Amniotic stem cell (primary cell): ENCODE measurements at places on chromosomes 12 and 14.

DNA sequence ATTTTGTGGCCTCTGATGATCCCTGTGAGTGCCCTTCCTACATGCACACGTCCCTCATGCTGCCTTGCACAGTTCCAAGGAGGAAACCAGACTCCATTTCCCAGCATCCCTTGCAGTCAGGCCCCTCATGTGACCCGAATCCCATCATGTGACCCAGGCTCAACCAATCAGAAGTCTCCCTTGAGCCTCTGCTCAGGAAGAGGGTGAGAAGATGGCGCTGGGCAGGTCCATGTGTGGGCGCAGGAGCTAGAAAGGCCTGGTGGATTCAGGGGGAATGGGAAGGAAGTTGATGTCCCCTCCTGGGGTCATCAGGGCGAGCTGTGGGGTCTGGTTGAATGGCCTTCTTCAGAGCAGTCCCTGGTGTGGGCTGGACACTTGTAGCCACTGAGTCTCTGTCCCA, 240.5 kb downstream of the ADGRD1 start:
- DNase-seq = no peak

- DNase-seq = no peak
Observed at GRCh38 chr12:49161092-49161795, 27.6 kb downstream of the TUBA1A start.

DNA sequence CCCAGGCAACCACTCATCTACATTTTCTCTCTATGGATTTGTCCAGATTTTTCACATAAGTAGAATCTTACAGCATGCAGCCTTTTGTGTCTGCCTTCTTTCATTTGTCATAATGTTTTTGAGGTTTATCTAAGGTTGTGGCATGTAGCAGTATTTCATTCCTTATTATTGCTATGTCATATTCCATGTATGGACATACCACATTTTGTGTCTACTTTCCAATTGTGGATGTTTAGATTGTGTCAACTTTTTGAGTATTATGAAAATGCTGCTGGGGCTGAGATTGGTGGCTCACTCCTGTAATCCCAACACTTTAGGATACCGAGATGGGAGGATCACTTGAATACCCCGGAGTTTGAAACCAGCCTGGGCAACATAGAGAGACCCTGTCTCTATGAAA, 3.2 kb upstream of the ATXN2 start:
- no peak for DNase-seq

DNA sequence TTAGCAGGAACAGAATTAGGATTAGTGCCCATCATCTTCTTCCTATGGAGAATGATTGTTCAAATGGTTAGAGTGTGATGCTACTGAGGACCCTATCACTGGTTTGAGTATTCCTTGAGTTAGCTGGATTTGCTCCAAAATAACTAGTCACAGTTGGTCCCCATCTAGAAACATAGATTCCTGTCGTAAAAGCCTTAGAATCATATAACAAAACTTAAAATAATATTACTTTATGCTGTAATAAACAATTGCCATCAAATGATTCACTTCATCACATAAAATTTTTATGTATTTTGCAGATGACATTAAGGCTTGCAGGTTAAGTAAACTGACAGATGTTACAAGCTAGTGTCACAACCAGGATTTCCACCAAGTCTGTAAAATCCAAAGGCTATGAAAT, 209.8 kb downstream of the CCER1 start:
- DNase-seq = no peak

- DNase-seq = no peak
Observed at GRCh38 chr12:34294137-34294536, 271.8 kb downstream of the ALG10 start.

DNA sequence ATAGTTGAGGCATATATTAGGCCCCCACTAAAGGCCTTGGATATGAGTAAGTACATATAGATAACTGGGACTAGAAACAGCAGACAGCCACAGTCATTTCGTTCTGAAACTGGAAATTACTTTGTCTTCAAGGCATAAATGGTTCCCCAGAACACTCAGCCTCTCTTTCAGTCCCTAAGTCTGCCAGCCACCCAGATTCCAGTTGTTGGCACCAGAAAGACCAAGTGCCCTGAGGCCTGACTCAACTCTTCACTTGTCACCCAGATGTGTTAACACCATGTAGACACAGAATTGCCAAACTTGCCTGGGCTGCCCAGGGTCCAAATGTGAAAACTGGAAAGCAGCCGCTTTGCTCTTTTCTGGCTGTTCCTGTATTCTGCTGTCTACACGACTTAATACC, 3.0 kb upstream of the LGALS3 start:
- no peak for DNase-seq

DNA sequence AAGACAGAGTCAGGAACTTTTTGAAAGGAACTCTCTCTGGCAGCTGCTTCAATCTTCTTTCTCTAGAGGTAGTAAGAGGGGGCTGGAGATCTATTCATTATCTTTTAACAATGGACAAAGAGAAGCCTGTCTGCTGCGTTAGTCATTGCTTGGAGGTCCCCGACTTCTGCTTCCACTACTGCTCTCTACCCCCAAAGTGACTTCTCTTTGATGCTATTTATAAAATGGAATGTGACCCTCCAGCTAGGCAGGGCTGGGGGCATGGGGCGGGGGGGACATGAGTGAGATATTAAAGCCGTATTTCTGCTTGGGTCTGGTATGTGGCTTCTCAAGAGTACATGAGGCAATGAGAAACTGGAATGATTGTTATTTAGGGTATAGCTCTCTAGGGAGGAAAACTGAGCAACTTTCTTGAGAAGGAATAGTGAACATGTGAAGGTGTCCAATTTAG, 41.4 kb upstream of the NUDT4 start:
- DNase-seq = no peak

GRCh38 chr12:123056709-123057108, 76.2 kb downstream of the ARL6IP4 start:
- no peak for DNase-seq

- peak; percentile 23 for DNase-seq
Observed at GRCh38 chr12:75862692-75863471, 168.7 kb downstream of the PHLDA1 start.

DNA sequence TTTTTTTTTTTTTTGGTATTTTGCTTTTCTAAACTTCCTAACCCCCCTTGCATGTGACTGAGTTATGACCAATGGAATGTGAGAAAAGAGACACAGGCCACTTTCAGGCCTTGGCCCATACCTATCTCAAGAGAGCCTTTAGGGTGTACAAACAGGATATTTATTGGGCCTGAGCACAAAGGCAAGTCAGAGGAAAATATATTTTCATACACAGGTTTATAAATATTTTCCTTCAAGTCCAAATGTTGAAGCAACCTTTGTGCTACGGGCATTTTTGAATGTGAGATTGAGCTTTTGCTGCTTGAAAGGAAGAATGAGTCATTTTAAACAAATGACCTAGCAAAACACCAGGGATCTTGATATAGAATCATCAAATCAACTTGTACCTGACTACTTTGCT, 228.6 kb upstream of the E2F7 start:
- DNase-seq = no peak

DNA sequence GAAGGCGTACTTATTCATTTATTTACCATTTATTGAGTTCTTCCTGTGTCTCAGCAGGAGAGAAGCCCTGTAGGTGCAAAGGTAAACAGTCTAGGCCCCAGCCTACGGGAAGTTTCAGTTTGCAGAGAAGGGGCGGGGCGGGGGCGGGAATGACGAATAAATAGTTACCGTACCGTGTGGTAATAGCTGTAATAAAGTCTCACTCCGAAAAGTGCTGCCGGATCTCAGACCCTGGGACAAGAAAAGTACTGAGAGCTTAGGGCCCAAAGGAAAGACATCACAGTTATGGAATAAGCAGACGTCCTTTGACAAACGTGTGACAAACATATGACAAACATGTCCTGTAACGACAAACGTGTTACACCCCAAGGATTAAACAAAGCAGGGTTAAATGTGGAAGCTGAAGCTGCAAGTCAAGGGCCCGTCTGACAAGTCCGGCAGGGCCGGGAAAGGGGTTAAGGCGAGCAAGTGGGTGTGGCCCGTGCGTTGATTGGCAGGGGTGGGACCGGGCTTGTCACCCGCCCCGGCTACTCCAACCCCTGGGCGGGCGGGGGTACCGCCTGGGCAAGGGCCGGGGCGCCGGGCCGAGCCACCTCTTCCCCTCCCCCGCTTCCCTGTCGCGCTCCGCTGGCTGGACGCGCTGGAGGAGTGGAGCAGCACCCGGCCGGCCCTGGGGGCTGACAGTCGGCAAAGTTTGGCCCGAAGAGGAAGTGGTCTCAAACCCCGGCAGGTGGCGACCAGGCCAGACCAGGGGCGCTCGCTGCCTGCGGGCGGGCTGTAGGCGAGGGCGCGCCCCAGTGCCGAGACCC, at the start of gene LRP10:
Gene LRP10 (plus strand): TSS at position 517 of the 809 bp plus-strand sequence. CDS start 564 bp downstream, outside the sequence.
- peak; percentile 70 for DNase-seq

- DNase-seq = no peak
Observed at GRCh38 chr14:51981218-51981854, 8.0 kb upstream of the RTRAF start.

- no peak for DNase-seq
Observed at GRCh38 chr14:70663707-70664179, 22.0 kb downstream of the TTC9 start.

DNA sequence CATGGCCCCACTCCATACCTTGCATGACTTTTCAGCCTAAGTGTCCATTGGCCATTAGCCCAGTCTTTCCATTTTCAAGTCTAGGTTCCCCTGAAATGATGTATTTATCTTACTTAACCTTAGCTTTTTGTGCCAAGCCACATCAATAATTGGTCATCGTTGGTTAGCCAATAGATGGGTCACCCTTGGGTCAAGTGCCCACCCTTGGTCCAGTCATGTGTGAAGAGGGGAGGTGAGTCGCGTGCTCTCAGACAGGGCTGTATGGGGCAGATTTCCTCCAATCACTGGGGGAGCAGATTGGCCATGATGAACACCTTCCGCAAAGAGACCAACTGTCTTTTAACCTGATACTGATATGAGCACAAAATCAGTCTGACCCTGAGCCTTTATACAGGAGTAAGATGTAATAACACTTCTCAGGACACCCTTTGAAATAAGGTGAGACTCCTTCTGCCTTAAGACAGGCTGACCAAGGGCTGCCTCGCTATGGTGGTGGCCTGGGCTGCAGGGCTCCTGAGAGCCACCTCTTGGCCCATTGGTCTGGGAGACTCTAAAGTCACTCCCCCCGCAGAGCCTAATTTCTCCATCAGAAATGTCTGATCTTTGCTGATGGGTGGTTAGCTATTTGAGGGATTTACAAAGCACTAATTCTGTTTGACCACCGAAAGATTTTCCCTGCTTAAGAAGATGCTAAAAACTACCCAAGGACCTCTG, 143.2 kb downstream of the ZFP36L1 start:
- DNase-seq = no peak

DNA sequence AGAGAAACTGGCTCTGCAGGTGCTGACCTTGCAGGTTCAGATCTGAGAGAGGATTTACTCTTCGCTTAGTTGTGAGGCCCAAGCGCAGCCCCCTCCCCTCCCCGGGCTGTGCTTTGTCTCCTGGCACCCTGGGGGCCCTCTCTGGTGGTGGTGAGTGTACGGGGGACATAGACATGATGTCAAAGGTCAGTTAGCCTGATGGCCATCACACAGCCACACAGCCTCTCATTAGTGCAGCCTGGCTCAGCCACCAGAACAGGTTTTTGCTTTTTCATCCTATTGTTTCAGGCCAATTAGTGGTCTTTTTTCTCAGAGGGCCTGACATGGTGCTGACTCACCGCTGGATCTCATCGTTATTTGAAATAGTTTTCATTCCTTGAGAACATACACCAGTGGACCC, 437.9 kb downstream of the AACS start:
- no peak for DNase-seq

- DNase-seq = no peak
Observed at GRCh38 chr12:102833687-102834441, 83.2 kb downstream of the PAH start.

DNA sequence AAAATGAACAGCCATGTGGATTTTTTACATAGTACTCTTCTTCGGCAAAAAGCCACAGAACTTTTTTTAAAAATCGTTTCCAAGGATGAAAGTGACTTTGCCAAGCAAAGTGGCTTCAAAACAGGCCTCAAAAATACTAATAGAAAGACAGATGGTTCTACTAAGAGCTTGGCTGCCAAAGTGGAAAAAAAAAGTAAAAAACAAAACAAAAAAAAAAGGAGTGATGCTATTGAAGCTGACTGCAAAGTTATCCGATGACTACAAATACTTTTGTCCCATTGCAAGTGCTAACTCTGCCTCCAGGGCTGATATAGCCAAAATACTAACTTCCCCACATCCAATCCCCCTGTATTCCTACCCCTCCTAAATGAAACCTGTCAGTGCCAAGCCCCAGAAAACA, 277.6 kb downstream of the SOX5 start:
- DNase-seq = no peak

DNA sequence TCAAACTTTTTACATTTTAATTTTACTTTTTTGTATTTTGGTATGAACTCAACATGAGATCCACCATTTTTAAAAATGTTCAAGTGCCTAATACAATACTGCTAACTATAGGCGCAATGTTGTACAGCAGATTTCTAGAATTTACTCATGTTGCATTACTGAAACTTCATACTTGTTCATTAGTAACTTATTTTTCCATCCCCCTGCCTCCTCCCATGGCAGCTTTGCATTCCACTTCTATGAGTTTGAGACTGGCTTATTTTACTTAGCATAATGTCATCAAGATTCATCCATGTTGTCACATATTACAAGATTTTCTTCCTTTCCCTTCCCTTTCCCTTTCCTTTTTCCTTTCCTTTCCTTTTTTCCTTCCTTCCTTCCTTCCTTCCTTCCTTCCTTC, 825.9 kb downstream of the SLC16A7 start:
- no peak for DNase-seq

DNA sequence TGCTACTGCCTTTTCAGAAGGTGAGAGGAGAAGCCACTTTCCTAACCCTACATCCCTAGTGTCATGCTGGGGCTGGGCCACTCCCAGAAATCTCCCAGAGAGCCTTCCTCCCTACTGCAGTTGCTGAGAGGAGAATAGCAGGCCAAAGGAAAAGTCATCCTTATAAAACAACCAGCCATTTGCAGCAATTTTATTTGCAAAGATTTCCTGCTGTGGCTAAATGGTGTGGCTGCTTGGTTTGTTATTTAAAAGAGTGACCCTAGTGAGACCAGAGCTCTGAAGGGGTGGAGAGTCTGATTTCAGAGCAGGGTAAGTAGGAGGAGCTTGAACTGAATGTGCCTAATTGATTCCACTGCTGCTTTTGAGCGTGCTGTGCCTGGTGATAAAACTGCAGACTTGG, 232.0 kb downstream of the GRIN2B start:
- DNase-seq = no peak

DNA sequence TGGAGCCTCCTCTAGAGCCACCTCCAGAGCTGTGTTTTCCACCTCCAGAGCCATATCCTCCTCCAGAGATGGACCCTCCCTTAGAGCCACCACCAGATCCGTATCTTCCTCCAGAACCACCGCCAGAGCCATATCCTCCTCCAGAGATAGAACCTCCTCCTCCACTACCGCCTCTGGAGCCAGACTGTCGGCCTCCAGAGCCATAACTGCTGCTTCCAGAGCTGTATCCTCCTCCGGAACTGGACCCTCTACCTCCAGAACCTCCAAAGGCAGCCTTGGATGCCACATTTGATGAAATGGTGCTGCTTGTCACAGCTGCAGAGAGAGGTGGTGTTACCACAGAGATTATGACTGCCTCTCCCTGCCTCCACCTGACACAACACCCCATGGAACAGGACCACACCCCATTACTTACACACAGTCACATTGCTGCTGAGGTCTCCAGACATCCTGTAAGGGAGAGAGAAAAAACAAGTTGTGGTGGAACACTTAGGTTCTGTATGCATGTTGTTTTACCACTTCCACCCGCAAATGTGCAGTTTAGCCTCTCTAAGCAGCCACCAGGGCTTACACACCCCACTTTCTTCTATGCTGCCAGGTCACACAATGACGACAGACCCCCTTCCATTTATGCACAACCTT, 6.8 kb downstream of the KRT2 start:
- DNase-seq = no peak

- no peak for DNase-seq
Observed at GRCh38 chr12:92556141-92556540, 146.6 kb upstream of the PLEKHG7 start.
